NCI-H345 (cell line): ENCODE measurements at places on chromosomes 12 and 14.

DNA sequence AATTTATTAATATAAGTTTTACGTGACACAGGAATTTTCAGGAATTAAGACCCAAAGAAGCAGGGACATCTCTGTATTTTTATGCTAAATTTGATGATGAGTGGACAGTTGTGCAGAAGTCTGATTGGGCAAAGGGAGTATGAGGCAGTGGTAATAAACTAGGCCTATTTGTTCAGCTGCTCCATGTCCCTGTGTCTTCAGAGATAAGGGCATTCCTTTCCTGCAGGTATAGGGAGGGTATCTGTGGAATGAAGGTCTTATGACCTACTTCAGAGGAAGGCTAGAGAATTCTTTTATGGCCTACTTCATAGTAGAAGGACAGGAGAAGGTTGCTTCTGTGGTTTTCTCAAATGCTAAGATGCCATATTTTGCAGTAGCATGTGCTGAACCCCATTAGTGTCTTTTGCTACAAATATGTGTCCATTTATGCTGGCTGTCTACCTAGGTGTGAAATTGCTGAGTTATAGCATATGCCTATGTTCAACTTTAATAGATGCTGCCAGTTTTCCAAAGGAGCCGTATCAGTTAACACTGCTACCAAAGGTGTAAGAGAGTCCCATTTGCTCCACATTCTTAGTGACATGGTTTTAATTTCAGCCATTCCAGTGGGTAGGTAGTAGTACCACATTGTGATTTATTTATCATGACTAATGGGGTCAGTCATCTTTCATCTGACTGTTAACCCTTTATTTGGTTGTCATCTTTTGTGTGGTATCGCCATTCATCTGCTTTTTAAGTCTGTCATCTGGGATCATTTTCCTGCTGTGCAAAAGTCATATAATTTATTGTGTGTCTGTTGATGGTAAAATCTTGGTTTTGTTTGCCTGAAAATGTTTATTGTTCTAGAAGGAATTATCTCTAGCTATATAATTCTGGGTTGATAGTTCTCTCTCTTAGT lies 410.7 kb upstream of the RGS6 start:
- no peak for DNase-seq

GRCh38 chr14:61754627-61755381 lies 7.4 kb upstream of the SNAPC1 start:
- no peak for DNase-seq

GRCh38 chr12:48419116-48419935 lies 53.0 kb upstream of the ANP32D start:
- no peak for DNase-seq

DNA sequence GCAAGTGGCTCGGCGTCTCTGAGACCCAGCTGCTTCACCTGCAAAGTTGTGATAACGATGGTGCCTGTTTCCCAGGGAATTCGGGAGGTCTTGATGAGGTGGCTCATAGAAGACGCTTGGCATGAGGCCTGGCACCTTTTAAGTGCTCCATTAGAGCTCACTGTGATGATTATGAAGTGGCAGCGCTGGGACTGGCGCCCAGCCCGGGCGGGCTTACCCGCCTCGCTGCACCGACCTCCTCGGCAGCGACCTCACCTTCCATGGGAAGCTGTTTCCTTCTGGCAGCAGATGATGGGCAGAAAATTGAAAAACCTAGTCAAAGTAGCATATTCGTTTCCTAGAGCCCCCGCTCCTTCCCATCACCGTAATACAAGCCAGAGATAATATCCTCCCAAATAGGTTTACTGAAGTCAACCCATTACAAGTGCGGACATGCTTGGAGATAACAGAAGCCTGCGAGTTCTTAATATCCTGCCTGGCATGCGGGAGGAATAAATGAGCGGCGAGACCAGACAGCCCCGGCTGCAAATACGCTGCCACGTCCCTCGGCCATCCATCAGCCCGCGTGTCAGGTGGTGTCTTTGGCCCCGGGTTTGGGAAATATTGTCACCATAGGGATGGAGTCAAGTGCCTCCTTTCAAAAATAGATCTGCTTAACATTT lies 35.2 kb upstream of the DLK1 start:
- DNase-seq = peak; percentile 84

- no peak for DNase-seq
Measured at GRCh38 chr12:53071591-53072551, 7.3 kb downstream of the SPRYD3 start.

DNA sequence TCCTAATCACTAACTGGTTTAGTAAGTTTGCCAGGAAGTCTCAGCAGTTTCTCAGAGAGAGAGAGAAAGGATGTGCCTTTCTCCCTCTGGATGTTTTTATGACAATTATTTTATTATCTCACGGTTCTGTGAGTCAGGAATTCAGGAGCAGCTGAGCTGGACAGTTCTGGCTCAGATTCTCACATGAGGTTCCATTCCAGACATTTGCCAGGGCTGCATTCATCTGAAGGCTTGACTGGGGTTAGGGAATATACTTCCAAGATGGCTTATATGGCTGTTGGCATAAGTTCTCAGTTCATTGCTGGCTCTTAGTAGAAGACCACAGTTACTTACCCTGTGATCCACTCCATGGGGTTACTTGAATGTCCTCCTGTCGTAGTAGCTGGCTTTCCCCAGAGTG lies 101.2 kb upstream of the ATF7IP start:
- no peak for DNase-seq

DNA sequence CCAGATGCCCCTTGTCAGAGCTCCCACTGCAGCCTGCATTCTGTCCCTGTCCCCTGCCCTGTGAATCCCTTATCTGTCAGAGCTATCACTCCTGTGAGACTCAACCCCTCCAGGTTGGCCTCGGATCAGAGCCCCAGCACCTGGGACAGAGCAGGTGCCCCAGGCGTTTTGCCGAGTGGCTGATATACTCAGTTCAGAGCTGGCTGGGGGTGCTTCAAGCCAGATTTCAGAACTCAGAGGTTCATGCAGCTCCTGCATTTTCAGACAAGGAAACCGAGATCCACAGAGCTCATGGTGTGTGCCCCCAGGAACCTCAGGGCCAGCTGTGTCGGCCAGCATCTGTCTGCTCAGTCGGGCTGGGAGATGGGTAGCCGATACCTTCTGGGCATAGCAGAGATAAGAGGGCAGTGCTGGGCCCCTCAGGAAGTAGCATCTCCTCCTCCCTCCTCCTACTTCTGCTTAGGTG lies 228.0 kb upstream of the RTL1 start:
- no peak for DNase-seq

- peak; percentile 36 for DNase-seq
Measured at GRCh38 chr12:40336573-40337199, 111.9 kb downstream of the LRRK2 start.

GRCh38 chr14:21019366-21019765 lies 5.5 kb downstream of the NDRG2 start:
- DNase-seq = no peak

DNA sequence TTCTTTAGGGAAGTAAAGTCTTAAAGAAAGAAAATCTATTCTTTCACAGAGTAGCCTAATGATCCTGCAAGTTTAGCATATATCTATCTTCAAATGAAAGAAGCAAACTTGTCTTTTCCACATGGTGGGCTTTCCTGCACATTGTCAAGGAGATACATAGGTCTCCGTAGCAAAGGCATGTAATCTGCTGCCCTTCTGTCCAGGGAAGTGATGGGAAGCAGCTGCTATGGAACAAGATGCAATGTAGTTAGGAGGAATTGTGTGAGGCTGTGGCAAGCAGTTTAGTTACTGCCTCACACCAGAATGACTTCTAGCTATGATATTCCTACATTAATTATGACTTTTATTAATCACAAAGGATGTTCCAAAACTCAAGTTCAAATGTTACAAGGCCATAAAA lies 174.4 kb downstream of the PDZRN4 start:
- no peak for DNase-seq

DNA sequence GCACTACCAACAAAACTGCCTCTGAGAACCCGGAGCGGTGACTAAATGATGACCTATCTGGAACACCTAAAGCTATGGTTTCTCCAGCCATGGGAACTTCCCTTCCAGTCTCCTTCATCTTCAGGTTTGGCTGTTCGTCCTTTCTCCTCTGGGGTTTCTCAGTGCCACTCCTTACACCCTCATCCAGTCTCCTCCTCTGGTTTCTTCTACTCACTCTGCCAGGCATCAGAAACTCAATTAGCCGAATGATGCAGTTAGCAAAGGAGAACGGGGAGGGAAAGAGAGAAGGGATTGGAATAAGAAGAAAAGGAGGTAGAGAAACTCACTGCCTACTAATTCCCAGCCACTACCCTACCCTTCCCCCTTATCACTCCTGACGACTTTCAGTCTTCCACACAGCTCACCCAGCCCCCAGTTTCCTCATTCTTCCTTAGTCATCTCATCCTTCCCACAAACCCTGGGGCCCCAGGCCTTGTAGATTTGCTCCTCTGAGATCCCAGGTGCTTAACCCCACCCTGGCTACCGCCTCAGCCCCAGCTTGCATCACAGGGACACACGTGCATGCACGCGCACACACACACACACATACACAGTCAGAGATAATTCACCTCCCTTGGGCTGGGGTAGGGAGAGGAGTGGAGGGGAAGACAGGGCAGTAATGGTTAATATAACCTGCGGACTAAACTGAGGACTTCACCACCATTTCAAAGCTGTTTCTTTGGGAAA lies 13.0 kb downstream of the FGD6 start:
- DNase-seq = no peak

GRCh38 chr12:25938581-25938980 lies 19.9 kb upstream of the RASSF8 start:
- no peak for DNase-seq

DNA sequence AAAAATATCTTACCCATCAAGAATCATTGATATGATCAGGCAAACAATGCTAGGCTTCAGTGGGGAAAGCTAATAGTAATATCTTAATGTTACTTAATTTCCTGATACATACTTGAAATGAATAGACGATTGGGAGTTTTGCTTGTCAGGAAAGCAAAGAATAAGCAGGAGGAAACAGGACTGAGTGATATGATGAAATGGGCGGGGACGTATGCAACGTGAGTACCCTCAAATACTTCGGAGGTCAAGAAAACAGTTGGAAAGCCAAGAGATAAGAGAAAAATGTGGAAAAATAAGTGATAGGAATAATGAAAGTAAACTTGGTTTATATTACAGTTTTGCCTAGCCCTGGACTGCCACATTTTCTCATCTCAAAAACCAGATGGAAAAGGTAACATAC lies 49.2 kb downstream of the METTL25 start:
- no peak for DNase-seq

DNA sequence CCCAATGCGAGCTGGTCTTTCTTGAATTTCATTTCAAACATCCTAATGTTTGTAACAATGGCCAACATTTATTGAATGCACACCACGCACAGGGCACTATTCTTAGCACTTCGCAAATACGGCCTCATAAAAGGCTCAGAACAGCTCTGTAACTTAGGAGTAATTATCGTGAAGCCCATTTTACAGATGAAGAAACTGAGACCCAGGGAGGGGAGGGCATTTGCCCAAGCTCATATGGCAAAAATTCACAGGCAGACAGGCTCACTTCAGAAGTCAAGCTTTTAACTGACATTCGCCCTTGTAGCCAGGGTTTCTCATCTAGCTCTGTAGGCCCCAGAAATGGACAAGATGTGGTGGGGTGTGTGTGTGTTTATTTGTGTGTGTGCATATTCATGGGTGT lies 60.3 kb upstream of the TBX3 start:
- DNase-seq = no peak
